SHP77 (cell line): ENCODE measurements at places on chromosomes 11 and 22.

DNA sequence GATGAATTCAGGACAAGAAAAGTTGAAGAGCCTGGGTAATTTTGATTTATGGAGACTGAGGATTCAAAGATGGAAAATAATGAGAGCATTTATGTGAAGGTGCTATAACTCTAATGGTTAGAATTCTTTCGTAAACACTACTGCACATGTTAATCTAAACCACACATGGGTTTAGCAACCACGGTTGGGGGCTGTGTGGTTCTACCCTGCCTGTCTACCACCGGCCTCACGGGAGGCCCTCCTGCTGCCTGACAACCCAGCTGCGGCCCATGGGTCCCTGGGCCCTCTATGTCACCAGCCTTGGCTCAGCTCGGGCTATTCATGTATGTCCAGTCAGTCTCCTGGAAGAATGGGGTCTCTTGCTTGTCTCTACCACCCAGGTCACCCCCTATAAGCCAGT is 68.5 kb upstream of the ARFGAP3 start:
- no peak for DNase-seq

DNA sequence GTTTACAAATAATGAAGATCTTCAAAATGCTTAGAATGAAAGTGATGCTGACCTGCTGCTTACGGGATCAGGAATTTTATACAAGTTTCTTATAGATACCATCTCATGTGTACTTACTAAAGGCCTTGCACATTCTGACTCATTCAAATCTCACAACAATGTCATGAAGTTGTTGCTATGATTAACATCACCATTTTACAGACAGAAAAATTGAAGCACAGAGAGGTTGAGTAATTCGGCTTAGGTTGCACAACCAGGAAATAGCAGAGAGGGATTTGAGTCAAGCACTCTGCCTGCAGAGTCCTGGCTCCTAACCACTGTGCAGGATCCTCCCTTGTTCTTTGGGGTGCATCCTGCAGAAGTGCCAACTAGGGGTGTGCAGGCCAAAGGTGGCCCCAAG is 471.9 kb downstream of the MIAT start:
- no peak for DNase-seq

GRCh38 chr11:2798951-2799761 is 86.4 kb downstream of the CDKN1C start:
- DNase-seq: no peak

GRCh38 chr11:109023036-109023435 is 358.2 kb downstream of the DDX10 start:
- DNase-seq: no peak

DNA sequence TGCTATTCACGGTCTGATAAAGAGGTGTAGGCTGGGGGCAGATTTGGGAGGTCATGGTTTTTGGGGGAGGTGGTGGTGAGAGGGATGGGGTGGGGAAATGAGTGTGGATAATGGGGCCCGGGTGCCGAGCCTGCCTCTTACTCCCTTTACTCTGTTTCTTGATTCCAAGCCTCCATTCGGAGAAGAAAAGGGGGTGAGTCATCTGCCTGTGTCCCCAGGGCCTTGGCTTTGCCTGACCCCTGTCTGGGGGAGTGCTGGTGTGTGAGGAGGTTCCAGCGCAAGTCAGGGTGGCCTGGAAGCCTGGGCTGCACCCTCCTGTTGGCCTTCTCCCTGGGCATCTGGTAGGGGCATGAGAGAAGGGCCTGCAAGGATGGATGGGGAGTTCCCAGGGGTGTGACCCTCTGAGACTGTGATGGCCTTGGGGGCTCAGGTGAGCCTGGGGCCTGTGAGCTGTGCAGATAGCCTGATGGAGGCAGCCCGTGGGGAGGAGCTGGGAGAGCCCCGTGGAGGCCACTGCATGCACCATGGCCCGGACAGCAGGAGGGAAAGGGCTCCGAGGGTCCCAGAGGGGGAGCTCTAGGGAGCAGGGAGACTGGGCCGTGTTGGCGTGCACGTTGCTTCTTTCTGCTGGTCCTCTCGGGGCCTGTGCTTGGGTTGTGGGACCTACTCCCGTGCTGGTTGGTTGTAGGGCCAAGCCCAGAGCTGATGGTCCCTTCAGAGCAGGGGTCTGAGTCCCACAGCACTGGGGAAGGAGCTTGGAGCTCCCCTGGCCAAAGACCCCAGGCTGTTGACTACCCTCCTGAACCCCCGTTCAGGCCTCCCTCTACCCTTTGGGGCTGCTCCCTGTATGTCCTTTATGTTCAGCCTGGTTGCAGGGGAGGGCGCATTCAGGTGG is 26.3 kb upstream of the ACR start:
- no peak for DNase-seq

GRCh38 chr11:18696638-18697225 is 1.8 kb upstream of the TMEM86A start:
- no peak for DNase-seq

- DNase-seq: no peak
These were observed 1.0 kb downstream of the SYT12 start for GRCh38 chr11:67023957-67024353.

DNA sequence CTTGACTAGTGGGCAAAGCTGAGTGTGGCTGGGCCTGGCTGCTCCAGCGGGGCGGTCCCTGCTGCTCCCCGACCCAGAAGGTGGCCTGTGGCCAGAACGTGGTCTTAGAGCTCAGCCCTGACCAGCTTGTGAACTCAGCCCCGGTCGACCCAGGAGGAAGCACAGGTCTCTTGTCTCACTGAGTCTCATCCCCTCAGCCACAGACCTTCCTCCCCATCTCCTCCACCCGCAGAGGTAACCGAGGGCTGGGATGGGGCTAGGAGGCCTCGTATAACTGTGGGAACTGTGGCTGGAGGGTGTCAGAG is 546.2 kb upstream of the B3GAT1 start:
- DNase-seq: no peak

GRCh38 chr11:115774756-115775155 is 270.5 kb upstream of the CADM1 start:
- DNase-seq: no peak

- no peak for DNase-seq
These were observed 12.8 kb downstream of the ARRB1 start for GRCh38 chr11:75338516-75339208.

- no peak for DNase-seq
These were observed 86.8 kb upstream of the CRTAM start for GRCh38 chr11:122751292-122752070.

DNA sequence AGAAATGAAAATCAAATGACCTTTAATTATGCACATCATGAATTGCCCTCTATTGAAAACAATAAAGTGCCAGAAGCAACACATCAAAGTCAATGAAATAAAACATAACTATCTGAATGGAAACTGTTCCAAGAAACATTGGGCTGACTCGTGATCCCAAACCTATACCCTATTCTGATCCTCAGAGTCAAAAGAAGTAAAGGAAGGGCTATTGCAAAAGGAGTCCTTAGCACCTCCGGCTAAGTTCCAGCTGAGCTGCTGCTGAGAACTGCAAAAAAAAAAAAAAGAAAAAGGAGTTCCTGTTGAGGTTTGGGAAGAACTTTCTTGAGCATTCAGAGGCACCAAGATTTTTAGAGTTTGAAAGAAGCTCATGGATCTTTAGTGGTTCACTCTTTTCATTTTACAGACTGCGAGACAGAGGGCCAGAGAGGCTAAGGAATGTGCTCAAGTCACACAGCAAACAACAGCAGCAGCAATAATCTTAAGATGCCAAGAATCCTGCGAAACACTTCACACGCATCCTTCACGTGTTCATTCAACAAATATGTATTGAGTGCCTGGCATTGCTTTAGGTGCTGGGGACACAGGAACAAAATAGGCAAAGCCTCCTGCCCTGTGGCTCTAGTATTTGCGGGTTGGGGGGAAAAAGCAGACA is 841 bp upstream of the TMPRSS13 start:
- DNase-seq: no peak
